ENCODE measurements at places on chromosomes 11 and 22. TPM values are rescaled to one million over a fixed set of nuclear protein-coding genes. Genes with fewer than 3 reads are reported as not detected.

GRCh38 chr22:29030016-29030617 lies 31.5 kb downstream of the C22orf31 start:
- DNase-seq: no peak

Gene APOL2
- 42.9 TPM for total RNA-seq

Gene TRIM48
- not detected for total RNA-seq

DNA sequence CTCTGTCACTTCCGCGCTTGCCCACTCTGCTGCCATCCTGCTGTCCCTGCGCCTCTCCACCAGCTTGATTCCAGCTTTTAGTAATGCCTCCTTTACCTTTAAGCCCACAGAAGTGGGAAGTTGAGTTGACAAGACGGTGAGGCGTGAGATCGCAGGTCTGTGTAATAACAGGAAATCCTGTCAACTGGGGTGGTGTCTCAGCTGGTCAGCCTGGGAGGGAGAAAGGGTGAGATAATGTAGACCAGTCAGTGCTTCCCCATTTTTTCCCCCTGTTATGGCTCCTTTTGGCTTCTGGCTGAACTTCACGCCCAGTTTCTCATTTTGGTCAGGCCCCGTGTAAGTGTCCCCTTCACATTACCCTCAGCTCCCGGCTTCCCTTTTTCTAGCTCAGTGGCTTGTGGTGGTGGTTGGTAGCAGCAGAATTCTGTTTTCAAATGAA lies 98.9 kb downstream of the TRAF6 start:
- no peak for DNase-seq

Gene SEPTIN3
- total RNA-seq: not detected

Gene NUP50
- 99.2 TPM for total RNA-seq

- no peak for DNase-seq
Observed at GRCh38 chr22:20123366-20124082, 6.5 kb upstream of the TRMT2A start.

Gene SLC5A12
- not detected for total RNA-seq

- no peak for DNase-seq
Observed at GRCh38 chr11:12802418-12803085, 128.3 kb downstream of the TEAD1 start.

Gene NUCB2
- total RNA-seq: 33.6 TPM

DNA sequence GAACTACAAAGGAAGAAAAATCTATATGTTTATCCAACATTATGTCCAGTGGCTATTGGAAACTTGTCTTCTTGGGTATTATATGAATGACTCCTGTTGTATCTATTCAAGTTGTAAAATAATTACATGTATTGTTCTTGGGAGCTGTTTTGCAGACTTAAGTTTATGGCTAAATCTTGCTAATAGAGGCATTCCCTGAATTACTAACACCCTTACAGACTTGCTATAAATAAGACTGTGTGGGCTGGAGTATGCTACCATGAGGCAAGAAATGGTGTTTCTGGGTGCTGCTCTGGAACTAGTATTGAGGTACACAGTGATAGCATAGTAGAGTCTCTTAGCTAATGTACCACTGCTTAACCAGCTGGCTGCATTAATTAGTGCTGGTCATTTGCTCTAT lies 155.1 kb downstream of the HIPK3 start:
- DNase-seq: no peak

GRCh38 chr11:35146074-35146521 lies 7.1 kb downstream of the CD44 start:
- peak; percentile 44 for DNase-seq

DNA sequence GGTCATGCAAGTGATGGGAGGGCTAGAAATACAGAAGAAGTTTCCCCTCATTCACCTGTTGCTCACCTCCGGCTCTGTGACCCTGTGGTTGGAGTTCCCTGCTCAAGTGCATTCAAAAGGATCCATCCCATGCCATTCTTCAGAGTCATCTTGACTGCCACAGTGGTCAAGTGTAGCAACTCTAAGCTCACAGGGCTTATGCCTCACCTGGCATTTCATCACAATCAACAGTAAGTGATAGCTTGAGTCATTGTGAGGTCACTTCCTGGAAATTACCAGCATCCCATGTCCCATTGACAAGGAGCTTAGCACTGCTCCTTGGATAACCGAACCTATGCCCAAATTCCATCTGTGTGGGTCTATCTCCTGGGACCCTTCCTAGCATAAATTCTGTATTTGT lies 55.6 kb downstream of the OR4C45 start:
- DNase-seq: no peak

- no peak for DNase-seq
Observed at GRCh38 chr22:42920101-42920820, 63.2 kb upstream of the ARFGAP3 start.

GRCh38 chr22:35400501-35400790 lies 506 bp downstream of the MCM5 start:
- no peak for DNase-seq

Gene APOBEC3A
- 4.1 TPM for total RNA-seq

Gene LINC01488
- total RNA-seq: not detected

- DNase-seq: no peak
Observed at GRCh38 chr11:102794382-102794781, 3.6 kb downstream of the MMP1 start.
